Nephron progenitor cell (in vitro differentiated cells): ENCODE measurements at places on chromosomes 12 and 14.

DNA sequence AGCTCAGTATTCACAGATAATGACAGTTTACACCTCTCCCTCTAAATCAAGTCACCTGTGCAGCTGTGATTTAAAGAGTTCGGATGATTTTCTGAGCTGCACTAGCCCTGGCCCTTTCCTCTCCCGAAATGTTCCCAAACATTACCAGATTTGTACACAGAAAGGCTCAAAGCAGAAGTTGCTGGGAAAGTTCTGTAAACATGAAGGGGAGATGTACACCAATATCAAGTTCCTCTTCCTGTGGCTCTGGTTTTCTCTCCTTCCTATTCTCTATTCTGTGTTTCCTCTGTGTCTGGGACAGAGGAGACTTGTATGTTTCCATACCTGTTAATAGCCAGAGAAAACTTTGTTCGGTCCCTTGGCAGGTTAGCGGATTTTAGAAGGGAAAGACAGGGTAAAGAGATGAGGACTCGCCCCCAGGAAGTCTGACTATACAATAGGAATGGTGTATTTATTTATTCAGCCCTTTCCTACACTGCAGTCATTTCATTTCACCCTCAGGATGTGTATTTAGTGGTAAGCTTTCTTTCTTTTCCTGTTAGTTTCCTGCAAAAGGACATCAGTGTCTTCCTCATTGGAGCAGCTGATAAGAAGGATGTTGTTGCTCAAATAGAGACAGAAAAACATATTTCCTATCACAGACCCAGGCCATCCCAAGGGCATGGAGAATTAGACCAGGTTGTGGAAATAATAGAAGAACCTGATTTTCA, 7.6 kb upstream of the NUMB start:
- no peak for DNase-seq

- DNase-seq: no peak
These were observed 44.5 kb upstream of the EEA1 start for GRCh38 chr12:92973614-92974013.

DNA sequence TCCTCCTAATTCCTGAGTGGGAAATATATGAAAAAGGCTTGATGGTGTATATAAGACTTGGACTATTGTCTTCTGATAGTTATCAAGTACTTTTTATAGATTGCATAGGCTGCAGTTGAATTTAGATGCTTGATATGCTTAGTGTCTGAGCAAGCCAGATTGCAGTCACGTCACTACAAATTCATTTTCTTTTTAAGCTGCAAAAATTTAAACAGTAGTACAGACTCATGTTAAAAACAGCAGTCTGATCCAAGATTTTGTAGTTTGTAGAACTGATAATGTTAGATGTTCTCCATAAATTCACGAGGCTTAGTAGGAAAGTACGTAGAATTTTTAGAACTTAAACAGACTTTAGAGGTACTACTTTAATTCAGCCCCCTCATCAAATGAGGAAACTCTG, 126.4 kb downstream of the GPR135 start:
- no peak for DNase-seq

- no peak for DNase-seq
These were observed 31.8 kb downstream of the ATXN3 start for GRCh38 chr14:92074555-92074954.

DNA sequence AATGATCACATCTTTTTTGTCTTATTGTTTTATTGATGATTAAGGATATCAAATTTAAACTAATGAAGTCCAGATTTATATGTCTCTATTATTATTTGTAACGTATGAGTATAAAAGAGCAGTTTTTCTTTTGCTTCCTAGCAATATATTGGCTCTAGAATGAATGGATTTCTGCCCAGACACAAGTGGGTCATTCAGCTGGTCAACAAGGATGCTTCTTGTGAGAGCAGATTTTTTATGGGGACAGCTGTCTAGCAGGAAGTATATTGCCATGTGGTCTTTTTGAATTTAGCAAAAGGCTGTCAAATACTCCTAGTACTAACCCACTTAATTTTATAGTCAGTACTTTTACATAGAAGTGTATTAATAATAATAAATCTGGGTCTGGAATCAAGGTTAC, 1071.1 kb upstream of the FLRT2 start:
- DNase-seq: no peak

GRCh38 chr14:96235426-96235825, 20.6 kb upstream of the BDKRB1 start:
- DNase-seq: no peak

- DNase-seq: no peak
These were observed 126.3 kb upstream of the FGD4 start for GRCh38 chr12:32273063-32273522.
